HFF-Myc (cell line): ENCODE measurements at places on chromosomes 7 and 10.

DNA sequence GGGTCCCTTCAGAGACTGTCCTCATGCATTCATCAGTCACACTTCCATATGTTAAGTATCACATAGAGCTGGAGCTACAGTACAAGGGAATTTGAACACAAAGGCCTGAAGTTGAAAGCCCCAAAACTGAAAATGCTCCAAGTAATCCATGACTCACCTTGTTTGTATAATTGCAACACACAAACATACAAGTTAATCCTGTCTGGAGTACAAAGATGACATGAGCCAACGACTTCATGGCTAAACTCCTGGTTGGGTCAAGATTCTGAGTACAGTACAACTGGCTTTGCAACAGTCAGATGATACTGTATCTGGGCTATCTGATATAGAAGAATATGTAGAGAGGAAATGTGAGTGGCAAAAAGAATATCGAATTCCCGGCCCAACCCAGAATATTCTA lies 73.1 kb upstream of the AASS start:
- DNase-seq: no peak

- no peak for DNase-seq
Measured at GRCh38 chr10:110522365-110522988, 24.8 kb downstream of the DUSP5 start.

DNA sequence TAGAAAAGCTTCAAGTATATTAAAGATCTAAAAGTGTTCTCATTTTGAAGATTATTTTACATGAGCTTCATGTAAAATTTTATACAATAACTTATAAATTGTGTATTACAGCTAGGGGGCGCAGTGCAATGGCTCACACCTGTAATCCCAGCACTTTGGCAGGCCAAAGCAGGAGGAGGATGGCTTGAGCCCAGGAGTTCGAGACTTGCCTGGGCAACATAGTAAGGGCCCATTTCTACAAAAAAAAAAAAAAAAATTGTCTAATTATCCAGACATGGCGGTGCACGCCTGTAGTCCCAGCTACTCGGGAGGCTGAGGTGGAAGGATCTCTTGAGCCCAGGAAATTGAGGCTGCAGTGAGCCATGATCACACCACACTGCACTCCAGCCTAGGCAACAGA lies 16.6 kb downstream of the ACBD5 start:
- no peak for DNase-seq

DNA sequence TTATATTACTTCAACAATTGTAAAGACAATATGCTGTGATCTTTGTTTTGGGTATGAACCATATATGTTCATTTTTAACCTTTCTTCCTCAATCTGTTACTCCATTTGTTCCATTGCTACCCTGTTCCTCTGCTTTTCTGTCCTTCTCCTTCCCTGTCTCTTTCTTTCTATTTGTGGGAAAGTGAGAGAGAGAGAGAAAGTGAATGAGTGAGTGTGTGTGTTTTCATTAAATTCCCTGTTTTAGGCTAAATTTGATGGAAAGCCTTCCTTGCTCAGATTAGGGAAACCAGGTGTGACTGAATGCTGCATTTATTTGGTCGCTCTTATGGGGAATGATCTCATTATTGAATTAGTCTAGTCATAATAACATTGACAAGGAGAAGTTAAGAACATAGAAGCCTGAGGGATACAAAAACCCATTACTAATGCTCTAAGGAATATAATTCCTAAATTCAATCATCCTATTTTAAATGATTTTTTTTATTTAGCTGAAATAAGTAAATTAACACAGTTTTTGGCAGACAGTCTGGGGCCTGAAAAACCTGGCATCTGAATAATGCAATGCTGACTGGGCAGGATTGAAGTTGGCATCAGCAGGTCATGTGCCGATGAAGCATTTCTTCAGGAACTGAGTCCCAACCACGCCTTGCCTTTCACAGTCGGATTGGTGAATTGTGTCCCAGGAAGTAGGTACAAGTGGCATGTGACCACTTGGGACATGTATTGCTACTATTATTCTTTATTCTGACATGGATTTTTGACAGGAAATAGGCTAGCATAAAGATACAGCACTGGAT lies 117.6 kb upstream of the LRGUK start:
- DNase-seq: no peak

- DNase-seq: no peak
Measured at GRCh38 chr7:68423356-68423755, 1174.9 kb upstream of the AUTS2 start.
